D341Med (cell line): ENCODE measurements at places on chromosomes 2 and 18.

GRCh38 chr2:11589316-11589940, 55.6 kb downstream of the GREB1 start:
- DNase-seq, result no peak

- DNase-seq, result peak; percentile 76
Observed at GRCh38 chr2:157875641-157876065, 477 bp downstream of the ACVR1 start.

DNA sequence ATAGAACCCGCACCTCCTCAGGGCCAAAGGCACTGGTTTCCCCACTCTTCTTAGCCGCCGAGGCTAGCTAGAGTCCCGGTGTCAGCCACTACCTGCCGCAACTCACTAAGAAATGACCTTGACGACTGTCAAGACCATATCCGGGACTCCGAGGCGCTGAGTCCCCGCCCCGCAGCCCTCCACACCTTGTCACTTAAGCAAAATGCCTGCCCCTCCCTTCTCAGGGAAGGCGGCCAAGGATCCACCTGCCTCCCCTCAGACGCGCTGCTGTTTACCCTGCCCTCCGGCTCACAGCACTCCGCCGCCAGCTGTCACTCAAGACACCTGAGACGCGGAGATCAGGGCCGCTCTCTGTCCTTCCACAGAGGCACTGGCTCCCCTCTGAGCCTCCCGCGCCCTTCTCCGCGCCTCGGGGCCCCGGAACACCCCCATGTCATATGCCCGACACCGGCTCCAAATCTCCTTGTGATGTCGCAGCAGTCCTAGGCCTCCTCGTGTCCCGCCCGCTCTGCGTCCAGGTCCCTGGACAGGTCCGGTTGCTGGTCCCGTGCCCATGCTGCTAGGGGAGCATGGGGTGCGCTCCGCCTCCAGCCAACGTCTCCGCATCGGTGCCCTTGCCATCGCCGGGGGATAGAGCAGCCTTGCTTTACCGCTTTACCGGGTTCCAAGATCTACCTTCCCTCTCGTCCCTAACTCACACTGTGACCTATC, 32.5 kb upstream of the REG3G start:
- DNase-seq, result peak; percentile 51

DNA sequence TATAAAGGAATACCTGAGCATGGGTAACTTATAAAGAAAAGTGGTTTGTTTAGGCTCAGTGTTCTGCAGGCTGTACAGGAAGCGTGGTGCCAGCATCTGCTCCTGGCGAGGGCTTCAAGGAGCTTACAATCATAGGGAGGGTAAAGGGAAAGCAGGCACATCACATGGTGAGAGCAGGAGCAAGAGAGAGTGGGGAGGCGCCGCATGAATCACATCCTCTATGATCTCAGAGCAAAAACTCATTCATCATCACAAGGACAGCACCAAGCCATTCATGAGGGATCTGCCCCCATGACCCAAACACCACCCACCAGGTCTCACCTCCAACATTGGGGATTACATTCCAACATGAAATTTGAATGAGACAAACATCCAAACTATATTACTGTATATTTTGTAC, 32.5 kb downstream of the R3HDM1 start:
- no peak for DNase-seq

- no peak for DNase-seq
Observed at GRCh38 chr18:44198612-44199284, 481.9 kb upstream of the SETBP1 start.
